Parietal lobe (tissue), 2 donors: ENCODE measurements at places on chromosomes 1 and 21. TPM values are rescaled to one million over a fixed set of nuclear protein-coding genes. Genes with fewer than 3 reads are reported as not detected.

The TAF1A gene
- 33.2 TPM for total RNA-seq

The CFAP74 gene
- total RNA-seq: 0.63 TPM

The OR2M3 gene
- total RNA-seq: 0.63 TPM

The GIPC2 gene
- 0.31 TPM for total RNA-seq

The CYP4A22 gene
- total RNA-seq: not detected

The ATP1A2 gene
- total RNA-seq: 61.7 TPM

The GPA33 gene
- total RNA-seq: not detected

The OR2T29 gene
- not detected for total RNA-seq

The MROH7 gene
- 2.5 TPM for total RNA-seq

The CASQ2 gene
- total RNA-seq: not detected

The ELAVL4 gene
- total RNA-seq: 88.9 TPM

The DENND2D gene
- 0.94 TPM for total RNA-seq

The KRTAP12-1 gene
- not detected for total RNA-seq

The ADAM30 gene
- not detected for total RNA-seq

The LMOD1 gene
- 0.31 TPM for total RNA-seq

The RHOU gene
- 28.2 TPM for total RNA-seq

The WNT9A gene
- 2.8 TPM for total RNA-seq

The NUF2 gene
- 8.8 TPM for total RNA-seq

The CA14 gene
- 1.3 TPM for total RNA-seq

The TESK2 gene
- total RNA-seq: 1.6 TPM

The USH2A gene
- 0.31 TPM for total RNA-seq

The PLA2G2A gene
- total RNA-seq: not detected

The LIPI gene
- total RNA-seq: not detected

The RGSL1 gene
- not detected for total RNA-seq

The AMY2A gene
- total RNA-seq: not detected

The NUDT4B gene
- total RNA-seq: 10.3 TPM

The OR2T2 gene
- not detected for total RNA-seq

The A3GALT2 gene
- not detected for total RNA-seq

The HOOK1 gene
- total RNA-seq: 13.8 TPM

The LAMC2 gene
- 0.31 TPM for total RNA-seq

The RGS13 gene
- total RNA-seq: not detected

The YRDC gene
- total RNA-seq: 11.0 TPM

The MAP10 gene
- total RNA-seq: 8.5 TPM

The REN gene
- total RNA-seq: not detected

The VSIG8 gene
- total RNA-seq: 0.31 TPM

The KIF26B gene
- 51.3 TPM for total RNA-seq

The FCGR1A gene
- total RNA-seq: 5.6 TPM

The TCHHL1 gene
- not detected for total RNA-seq

The ZNF670 gene
- 20.7 TPM for total RNA-seq

The HUNK gene
- 13.1 TPM for total RNA-seq

The LRRC7 gene
- 639 TPM for total RNA-seq

The RNU1-3 gene
- total RNA-seq: under 0.01 TPM

The UTS2 gene
- total RNA-seq: not detected

The FGR gene
- total RNA-seq: 0.31 TPM

The RAD54L gene
- 1.9 TPM for total RNA-seq

The MXRA8 gene
- total RNA-seq: 9.1 TPM

The TLCD4 gene
- 7.8 TPM for total RNA-seq

The CRNN gene
- not detected for total RNA-seq

The NOS1AP gene
- total RNA-seq: 16.6 TPM
